ENCODE measurements at places on chromosomes 6 and 20.
A peak's percentile ranks its signal among the peaks of the same experiment; 100 is the strongest.

GRCh38 chr20:37265152-37265551 lies 3.5 kb upstream of the GHRH start:
- DNase-seq: no peak

DNA sequence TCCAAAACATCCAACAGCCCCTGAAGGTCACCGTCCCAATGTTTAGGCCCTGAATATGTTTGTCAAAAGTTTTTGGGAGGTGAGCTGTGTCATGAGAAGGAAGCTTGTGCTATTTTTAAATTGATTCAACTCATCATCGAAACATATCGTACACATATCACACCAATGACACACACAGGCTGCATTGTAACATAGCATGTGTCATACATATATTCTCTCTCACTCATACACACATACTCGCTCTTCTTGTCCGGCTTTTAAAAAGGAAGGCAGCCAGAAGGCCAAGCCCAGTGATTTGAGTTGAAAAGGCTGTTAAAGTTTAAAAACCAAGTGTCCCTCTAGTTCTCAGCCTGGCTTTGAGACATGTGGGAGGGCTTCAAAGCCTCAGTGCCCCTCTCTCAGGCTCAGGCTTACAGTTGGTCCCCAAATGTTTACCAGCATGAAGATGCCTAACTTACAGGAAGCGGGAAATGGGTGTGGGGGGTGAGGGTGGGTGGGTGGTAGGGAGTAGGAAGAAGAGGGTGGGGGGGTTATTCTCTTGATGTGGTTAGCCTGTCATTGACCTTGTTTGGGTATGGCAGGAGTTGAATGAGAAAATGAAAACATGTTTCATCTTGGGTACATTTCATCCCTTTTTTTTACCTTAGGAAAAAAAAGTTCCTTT lies 3.3 kb upstream of the PRDM1 start:
- DNase-seq: no peak

DNA sequence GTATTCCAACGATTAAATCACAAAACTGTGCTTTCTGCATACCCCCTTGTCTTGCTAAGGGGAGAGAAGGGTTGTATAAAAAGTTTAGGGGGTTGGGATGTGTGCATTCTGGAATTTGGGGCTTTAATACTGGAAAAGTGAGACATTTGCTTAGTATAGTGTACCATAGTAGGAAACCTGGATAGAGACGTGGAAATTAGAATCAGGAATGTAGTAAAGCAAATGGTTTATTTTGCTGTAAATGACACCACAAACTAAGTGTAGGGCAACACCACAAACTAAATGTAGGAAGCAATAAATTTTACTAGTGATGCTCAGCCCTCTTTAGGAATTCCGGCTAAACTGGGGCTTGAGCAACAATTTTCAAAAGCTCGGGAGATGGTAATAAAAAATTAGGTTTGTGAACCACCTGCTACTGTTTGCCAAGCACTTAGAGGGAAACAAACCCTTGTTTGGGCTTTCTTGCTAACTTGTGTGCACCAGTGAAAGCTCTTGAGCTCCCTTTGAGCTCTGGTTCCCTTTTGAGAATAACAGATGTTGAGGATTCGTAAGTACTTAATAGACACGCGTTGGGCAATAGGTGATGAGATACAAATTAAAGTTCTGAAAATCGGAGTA lies 13.8 kb downstream of the BRD2 start:
- no peak for DNase-seq

DNA sequence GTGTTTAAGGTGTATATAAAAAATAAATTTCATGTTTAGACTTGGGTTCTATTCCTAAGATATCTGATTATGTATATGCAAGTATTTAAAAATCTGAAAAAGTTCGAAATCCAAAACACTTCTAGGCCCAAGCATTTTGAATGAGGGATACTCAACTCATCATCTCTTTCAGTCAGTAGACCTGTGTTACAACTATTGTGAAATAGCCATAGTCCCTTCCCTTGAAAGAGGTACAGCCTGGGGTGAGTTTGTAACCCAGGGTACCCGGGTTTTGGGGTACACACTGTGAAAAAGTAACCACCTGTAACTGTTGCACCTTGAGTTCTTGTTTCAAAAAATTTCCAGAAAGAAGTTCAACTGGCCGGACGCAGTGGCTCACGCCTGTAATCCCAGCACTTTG lies 76.6 kb upstream of the DOK5 start:
- no peak for DNase-seq

- DNase-seq: no peak
Observed at GRCh38 chr6:55175078-55176049, 1.0 kb downstream of the HCRTR2 start.

DNA sequence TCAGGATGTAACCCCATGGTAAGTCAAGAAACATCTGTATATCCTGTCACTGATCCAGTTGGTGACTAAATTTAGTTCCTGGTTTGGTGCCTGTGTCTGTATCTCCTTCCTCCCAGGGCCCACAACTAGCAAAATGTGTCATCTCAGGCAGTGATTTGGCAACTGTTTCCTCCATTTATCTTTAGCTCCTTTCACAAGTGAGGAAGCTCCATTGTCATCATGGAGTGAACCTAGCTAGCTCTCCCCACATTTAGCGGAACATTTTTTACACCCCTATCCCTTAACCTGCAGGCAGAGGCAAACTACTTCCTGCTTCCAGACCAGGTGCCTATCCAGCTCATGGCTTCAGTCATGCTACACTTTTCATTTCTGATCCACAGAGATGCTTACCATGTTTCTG lies 99.5 kb downstream of the IPCEF1 start:
- DNase-seq: no peak

- DNase-seq: no peak
Observed at GRCh38 chr20:53080969-53081871, 109.1 kb downstream of the TSHZ2 start.

- DNase-seq: no peak
Observed at GRCh38 chr20:45067087-45067486, 33.8 kb downstream of the KCNS1 start.

- DNase-seq: peak; percentile 32
Observed at GRCh38 chr20:23050076-23050838, 785 bp upstream of the THBD start.

DNA sequence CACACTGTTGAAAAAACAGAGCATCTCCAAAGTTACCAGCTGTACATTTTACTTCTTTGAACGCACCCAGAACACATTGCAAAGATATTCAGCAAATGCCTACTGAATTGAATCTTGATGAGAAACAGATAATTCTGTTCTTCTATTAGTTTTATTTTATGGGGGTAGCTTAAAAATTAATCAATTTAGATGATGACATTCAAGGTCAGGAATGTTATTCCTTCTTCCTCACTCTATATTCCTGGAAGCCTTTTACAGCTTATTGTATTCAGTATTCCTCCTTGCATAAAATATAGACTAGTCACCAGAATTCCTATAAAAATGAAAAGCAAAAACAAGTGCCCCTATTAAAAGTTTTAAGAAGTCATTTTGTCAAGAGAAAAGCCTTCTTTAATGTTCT lies 21.4 kb upstream of the GMDS start:
- no peak for DNase-seq

DNA sequence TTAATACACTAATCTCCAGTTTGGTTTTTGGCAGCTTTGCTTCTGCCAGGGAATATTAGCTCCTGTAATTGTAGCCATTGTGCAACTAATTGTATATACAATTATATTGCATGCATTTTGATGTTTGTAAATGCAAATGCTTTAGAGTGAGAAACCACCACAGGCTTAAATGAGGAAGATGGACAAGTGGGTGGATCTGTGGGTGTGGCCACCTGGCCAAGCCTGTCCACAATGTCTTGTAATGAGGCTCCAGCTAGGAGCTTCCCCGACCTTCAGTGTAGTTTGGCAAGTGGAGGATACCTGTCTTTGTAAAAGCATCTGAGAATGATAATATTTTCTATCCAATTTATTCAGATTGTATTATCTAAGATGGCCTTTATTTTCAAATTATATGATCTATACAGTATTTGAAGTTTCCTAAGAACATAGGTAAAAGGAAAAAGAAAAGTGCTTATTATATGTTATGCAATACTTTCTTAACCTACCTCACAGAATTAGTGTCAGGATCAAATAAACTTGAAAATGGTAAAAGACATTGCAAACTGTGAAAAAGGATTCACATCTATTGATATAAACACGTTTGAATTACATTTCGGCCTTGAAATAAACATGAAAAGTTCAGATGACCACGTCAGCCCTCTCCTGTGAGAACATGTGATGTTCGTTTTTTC lies 49.3 kb upstream of the ARID1B start:
- no peak for DNase-seq

- DNase-seq: no peak
Observed at GRCh38 chr6:68729377-68729903, 94.4 kb downstream of the ADGRB3 start.

- no peak for DNase-seq
Observed at GRCh38 chr6:170233286-170234205, 57.3 kb downstream of the DLL1 start.

DNA sequence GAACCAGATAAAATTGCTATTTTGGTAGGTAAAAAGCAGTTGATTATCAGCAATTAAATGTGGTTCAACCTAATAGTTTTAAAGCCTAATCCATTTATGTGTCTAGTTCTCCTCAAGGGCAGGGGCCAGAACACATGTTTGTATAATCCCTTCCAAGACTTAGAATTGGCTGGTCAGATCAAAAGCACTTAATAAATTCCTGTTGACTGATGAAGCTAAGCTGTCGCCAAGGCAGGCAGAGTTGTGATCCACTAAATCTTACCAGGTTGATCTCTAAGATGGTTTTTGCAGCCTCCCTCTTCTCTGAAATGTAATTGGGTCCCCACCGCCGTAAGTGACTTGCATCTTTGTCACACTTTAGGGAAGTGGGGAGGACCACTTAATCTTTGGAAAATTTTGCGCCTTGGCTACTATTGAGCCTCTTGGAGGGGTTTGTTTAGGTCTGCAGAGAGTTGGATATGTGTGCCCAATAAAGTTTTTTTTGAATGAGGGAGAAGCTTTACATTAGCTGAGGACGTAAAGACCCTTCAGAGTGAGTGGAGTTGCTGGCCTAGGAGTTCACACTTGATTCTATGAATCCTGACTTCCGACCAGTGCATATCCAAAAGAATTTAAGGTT lies 65.9 kb downstream of the PHF20 start:
- DNase-seq: no peak

DNA sequence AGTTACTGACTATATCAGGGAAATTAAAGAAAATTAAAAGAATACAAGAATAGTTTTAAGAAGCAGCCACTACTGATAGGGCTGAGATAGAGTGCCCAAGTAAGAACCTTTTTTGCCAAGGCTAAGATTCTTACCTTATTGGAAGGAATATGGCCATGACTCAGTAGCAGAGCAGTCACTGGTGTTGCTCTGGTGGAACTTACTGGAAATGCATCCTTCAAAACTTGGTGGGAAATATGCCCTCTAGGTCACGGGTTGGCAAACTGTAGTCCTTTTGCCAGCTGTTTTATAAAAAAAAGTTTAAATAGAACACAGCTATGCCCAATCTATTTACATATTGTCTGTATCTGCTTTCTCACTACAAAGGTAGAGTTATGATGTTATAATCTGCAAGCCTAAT lies 6.0 kb downstream of the HSF2 start:
- DNase-seq: no peak

- peak; percentile 44 for DNase-seq
Observed at GRCh38 chr6:148747145-148747470, 278 bp downstream of the UST start.

- no peak for DNase-seq
Observed at GRCh38 chr6:52337633-52338290, 24.2 kb upstream of the PAQR8 start.

DNA sequence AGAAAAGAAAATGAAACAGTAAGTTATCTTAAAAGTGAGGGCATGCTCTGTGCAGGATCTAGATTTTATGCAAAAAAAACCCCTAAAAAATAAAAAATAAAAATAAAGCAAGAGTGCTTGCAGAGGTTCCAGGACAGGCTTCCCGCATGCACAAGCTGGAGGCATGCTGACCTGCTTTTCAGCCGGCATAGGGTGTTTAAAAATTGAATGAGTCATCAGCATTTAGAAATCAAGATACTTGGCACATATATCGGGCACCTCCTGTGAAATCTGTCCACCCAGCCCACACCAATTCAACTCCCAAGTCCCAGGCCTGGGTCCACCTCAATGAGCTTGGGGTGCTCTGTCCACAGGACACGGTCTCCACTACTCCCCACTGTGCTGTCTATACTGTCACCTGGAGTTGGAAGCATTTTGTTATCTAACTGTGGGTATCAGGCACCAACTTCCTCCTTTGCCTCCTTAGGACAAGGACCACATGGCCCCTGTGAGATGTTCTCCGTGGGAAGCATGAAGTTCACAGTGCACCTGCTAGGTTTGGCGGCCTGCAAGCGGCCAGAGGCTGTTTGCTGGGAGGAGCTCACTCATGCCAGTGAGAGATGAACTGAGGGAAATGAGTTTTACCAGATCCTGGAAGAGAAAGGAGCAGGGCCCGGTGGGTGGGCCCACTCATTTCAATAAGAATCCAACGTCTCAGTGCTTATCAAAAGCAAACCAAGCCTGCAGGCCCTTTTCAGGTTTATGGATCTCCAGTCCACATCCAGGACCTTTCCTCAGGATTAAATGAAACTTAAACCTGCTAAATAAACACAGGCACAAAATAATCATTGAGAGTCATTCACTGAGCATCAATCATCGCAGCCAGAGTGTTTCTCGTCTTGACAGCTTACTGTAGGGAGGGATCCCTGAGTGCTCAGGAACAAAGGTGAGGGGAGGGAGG lies 121.1 kb downstream of the FOXA2 start:
- no peak for DNase-seq

DNA sequence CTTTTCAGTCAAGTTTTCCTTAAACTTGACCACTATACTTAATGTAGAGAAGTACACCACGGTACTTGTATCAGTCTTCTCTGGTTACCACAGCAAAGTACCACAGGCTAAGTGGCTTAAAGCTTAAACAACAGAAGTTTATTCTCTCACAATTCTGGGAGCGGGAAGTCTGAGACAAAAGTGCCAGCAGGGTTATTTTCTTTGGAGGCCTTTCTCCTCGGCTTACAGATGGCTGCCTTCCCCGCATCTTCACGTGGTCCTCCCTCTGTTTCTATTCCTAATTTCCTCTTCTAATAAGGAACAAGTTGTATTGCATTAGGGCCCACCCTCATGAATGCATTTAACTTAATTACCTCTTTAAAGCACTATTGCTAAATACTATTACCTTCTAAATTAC lies 258.0 kb downstream of the PLCB1 start:
- no peak for DNase-seq

DNA sequence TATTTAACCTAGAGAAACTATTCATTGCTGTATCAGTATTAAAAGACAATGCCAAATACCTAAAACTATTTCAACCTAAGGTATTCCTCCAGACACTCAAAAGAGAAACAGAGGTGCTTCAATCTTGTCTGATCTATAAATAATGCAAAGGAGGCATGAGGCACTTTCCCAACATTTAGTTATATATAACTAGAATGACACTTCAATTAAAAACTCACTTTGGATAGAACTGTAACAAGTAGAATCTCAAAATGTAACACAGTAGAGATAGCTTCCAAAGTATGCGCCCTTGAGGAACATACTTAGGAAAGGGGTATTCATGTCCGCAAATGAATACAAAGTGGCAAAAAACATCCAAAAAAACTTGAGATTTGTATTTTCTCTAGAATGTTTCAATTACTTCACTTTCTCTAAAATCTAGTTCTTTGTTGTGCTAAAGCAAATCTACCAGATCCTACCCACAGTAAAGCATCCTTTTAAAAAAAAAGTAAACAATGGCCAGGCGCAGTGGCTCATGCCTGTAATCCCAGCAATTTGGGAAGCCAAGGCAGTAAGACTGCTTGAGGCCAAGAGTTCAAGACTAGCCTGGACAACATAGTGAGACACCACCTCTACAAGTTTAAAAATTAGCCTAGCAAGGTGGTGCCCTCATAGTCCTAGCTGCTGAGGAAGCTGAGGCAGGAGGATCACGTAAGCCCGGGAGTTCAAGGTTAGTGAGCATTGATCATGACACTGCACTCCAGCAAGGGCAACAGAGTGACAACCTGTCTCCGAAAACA lies 10.3 kb downstream of the SYNCRIP start:
- DNase-seq: no peak
